Temporal lobe (tissue), 4 donors: ENCODE measurements at places on chromosomes 6 and 20. TPM values are rescaled to one million over a fixed set of nuclear protein-coding genes. Genes with fewer than 3 reads are reported as not detected.

The DAAM2 gene
- 10.1 TPM for total RNA-seq

The DDX43 gene
- 0.25 TPM for total RNA-seq

The ARMC12 gene
- total RNA-seq, result 0.25 TPM

The SCRT2 gene
- 4.7 TPM for total RNA-seq

The PREX1 gene
- 16.0 TPM for total RNA-seq

The VNN1 gene
- not detected for total RNA-seq

The HCRTR2 gene
- 13.3 TPM for total RNA-seq

The ENPP5 gene
- 4.7 TPM for total RNA-seq

The SH3BGRL2 gene
- total RNA-seq, result 16.5 TPM

The CDH26 gene
- 2.5 TPM for total RNA-seq

The PLN gene
- total RNA-seq, result 0.74 TPM

The VWA7 gene
- 0.98 TPM for total RNA-seq

The CRISP3 gene
- total RNA-seq, result not detected

The SLC22A3 gene
- 3.0 TPM for total RNA-seq

The TFAP2C gene
- total RNA-seq, result 3.9 TPM

The GABRR1 gene
- total RNA-seq, result not detected

The MDC1 gene
- 7.9 TPM for total RNA-seq

The TMEM74B gene
- 12.5 TPM for total RNA-seq

The DDR1 gene
- 147 TPM for total RNA-seq

The EEF1A2 gene
- 209 TPM for total RNA-seq

The BFSP1 gene
- total RNA-seq, result 0.49 TPM

The AGER gene
- 0.98 TPM for total RNA-seq
